ENCODE measurements at places on chromosomes 3 and 15. TPM values are rescaled to one million over a fixed set of nuclear protein-coding genes. Genes with fewer than 3 reads are reported as not detected.

DNA sequence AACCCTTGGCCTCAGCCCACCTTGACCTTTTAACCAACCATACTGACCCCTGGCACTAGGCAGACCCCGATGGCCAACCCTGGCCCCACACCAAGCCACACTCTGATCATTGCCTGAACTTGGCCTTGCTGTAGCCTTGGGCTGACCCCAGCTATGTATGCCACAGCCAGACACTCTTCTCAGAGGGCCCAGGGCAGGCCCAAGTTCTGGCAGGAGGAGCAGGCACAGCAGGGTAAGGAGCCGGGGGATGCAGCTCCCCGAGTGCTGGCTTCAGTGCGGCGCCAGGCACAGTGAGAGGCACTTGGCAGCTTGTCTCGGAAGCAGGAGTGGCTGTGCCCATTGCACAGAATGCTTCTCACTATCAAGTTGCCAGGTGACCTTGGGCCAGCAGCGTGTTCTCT lies 22.3 kb downstream of the PRR20G start:
- no peak for DNase-seq

DNA sequence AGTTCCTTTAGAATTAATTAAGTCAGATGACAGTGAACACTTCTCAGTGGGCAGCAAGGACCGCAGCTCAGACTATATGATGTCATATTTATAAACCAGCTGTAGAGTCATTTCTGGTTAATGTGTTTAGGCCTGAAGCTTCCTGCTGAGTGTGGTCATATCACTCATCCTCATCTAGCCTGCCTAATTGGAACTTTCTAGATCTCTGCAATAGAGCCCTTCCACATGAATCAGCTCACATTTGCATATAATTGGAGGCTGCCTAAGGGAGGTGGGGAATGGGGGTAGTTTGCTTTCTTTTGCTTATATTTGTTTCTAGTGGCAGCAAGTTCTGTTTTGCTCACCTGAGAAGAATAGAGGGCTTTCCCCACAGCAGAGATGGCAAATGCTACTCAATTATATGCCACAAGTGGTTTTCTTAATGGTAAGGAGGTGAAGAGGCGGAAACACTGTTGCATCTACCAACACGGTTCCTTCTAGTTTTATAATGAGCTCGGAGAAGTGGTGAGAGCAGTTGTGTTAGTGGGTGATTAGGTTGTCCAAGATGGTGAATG lies 148.1 kb downstream of the KLHL25 start:
- DNase-seq = no peak

DNA sequence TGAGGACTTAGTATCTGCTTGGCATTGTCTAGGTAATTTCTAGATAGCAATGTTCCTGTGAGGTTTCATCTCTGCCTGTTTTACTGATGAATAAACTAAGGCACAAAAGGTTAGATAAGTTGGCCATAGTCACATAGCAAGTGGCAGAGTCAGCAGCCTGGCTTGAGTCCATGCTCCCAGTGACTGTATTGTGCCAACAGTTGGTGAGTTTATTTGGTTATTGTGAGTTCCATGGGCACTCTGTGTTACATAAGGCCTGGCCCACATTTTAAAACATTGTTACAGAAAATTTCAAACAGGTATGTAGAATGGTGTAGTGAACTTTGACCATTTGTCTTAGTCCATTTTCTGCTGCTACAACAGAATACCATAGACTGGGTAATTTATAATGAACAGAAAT lies 15.2 kb downstream of the MCM2 start:
- no peak for DNase-seq

GRCh38 chr15:91040856-91041255 lies 18.5 kb upstream of the VPS33B start:
- no peak for DNase-seq

- no peak for DNase-seq
These were observed 29.9 kb upstream of the NPAP1 start for GRCh38 chr15:24645627-24646026.

DNA sequence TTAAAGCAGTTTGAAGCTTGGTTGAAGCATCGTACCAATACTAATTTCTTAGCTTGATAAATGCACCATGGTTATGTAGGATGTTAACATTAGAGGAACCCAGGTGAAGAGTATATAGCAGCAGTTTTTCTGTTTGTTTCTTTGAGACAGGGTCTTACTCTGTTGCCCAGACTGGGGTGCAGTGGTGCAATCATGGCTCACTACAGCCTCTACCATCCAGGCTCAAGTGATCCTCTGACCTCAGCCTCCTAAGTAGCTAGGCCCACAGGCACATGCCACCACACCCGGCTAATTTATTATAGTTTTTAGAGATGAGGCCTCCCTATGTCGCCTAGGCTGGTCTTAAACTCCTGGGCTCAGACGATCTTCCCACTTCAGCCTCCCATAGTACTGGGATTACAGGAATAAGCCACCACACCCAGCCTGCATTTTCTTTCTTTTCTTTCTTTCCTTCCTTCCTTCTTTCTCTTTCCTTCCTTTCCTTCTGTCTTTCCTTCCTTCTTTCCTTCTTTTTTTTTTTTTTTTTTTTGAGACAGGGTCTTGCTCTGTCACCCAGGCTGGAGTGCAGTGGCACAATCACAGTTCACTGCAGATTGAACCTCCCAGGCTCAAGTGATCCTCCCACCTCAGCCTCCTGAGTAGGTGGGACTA lies 6.1 kb downstream of the PEAK1 start:
- no peak for DNase-seq

DNA sequence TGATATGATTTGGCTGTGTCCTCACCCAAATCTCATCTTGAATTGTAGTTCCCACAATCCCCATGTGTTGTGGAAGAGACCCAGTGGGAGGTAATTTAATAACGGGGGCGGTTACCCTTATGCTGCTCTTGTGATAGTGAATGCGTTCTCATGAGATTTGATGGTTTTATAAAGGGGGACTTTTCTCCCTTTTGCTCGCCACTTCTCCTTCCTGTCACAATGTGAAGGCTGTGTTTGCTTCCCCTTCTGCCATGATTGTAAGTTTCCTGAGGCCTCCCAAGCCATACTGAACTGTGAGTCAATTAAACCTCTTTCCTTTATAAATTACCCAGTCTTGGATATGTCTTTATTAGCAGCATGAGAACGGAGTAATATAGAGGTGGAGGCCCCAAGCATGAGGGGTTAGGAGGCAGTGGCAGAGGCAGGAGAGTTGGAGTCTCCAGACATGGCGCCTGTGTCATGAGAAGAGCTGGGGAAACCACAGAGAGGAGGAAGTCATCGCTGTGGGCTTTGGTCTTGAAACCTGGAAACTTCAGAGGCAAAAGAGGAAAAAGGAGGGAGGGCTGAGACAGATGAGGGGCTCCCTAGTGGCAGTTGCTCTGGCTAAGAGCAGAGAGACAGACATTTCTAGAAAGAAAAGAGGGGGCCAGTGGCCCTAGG lies 107.8 kb upstream of the VEPH1 start:
- DNase-seq = no peak

DNA sequence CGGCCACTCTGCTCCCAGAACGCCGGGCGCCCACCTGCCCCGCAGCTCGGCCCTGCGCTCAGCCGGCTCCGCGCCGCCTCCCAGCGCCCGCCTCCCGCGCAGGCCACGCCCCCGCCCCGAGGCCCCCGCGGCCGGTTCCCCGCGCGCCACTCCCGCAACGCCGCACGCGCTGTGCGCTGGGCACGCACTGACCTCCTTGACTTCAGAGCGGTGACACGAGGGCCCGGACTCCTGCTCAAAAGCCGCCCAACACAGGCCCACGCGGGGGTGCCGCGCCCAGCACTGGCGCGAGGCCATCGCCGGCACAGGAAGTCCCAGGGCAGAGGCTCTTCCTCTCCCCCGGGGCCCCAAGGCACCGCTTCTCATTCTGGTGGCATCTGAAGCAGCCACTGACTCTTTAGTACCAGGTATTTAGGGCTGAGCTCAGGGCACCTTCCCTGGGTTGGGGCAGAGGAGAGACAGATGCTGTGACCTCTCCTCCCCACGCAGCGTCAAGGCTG lies 12.4 kb downstream of the TNK2 start:
- no peak for DNase-seq

DNA sequence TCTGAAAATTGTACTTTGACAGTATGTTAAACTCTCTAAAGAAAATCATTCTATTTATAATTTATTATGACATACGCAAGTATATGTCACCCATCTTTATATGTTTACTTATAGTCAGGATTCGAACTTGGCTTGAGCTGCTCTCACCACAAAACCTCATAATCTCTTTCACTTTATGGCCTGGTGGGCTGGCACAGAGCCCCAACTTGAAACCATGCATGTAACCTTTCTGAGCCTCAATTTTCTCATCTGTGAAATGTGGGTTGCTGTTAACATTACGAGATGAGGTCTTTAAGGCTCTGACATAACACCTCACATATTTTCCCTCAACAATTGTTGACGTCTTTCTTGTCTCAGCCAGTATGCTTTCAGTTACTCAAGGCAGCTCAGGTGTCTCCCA lies 69.4 kb upstream of the PFN2 start:
- DNase-seq = no peak

DNA sequence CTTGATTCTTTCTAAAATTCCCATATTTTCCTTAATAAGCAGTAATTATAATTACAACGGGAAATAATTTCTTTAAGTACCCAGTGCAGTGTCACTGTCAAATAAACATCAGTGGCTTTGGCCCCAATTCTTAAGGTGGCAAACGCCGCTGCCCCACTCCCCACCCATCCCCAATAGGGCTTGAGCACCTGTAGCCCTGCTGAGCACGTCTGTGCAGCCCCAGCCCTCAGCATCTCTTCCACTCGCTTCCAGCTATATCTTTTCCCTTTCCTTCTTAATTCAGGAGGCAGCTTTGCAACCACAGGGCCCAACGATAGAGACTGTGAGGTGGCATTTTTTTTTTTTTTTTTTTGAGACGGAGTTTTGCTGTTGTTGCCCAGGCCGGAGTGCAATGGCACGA lies 9.0 kb downstream of the PPM1M start:
- no peak for DNase-seq

DNA sequence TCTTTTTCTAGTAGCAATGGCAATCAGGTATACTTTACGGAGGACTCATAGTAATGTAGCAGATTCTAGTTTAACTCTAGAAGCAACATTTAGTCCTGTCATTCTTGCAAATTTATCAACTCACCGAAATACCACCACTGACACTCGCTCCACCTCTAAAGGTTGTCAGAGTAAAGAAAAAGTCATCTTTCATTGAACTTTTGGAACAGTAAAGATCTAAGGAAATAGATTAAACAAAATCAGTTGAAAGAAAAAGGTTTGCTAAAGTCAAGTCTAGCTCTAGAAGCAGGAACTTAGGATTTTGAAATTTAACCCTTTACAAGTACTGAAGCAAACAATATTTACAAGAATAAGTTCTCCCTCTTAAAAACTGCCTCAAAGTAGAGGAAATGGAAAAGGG lies 8.7 kb downstream of the ATP8B4 start:
- DNase-seq = no peak

GRCh38 chr15:72916897-72917296 lies 133.3 kb upstream of the ADPGK start:
- DNase-seq = no peak

DNA sequence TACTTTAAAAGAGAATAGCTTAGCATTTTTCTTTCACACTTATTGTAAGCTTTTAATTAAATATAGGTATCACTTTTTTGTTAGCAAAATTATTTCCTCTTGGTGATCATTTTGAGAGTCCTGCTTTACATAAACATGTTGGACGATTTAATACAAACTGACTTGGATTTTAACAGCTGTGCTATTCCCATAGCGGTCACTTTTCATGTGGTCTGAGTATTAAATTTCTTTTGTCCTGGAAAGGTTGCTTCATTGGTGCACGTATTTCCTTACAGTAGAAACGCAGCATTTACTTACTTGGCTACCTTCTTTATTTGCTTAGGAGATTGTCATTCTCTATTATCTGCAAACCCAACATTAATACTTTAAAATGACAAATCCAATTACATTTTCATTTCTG lies 109.4 kb downstream of the ATG7 start:
- DNase-seq = no peak

GRCh38 chr15:40061212-40061901 lies 22.4 kb upstream of the SRP14 start:
- no peak for DNase-seq

IRAK2 gene
- total RNA-seq = 9.1 TPM

GOLGA6L10 gene
- total RNA-seq = 0.49 TPM

SLCO2A1 gene
- under 0.01 TPM for total RNA-seq

ROPN1 gene
- not detected for total RNA-seq

CIP2A gene
- 7.1 TPM for total RNA-seq

VGLL4 gene
- total RNA-seq = 94.2 TPM

GRIP2 gene
- 0.90 TPM for total RNA-seq

OSTN gene
- total RNA-seq = not detected

All from fibroblast of the aortic adventitia (primary cell).